ENCODE measurements at places on chromosomes 7 and 10.
A peak's percentile ranks its signal among the peaks of the same experiment; 100 is the strongest.

DNA sequence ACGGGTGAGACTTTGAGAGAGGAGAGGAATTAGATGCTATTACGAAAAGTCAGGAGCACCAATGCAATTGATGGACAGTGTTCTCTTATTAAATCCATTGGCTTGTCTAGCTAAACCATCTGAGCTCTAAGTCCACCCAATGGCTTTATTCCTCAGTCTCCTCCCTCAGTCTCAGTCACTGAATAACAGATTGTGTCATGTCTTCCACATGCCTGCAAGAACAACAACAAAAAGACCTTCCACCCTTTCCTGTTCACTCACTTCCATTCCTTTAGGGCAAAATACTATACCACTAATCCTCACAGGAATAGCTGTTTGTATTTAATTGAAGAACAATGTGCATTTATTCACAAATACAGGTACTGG is 154.8 kb upstream of the LAMB4 start:
- no peak for DNase-seq

DNA sequence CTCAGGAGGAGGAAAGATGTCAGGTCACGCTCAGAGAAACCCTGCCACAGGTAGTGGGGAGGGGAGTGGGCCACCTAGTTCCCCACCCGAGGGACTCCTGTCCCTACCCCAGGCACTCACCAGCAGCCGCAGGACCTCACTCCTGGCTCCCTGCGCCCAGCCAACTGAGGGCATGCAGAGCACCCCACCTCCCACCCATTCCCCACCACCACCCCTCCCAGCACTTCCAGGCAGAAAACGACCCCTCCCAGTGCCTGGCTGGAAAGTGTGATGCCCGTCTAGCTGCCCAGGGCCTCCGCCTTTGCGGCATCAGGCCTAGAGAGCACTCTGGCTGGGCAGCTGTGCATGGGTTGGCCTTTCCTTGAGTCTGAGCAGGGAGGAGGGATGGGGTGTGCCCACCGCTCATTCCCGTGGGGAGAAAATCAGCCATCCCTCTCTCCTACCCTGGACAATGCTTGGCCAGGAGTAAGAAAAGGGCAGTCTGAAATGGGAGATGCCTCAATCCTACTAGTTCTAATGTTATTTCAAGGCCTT is 1.3 kb downstream of the C10orf105 start:
- peak; percentile 75 for DNase-seq

- DNase-seq = no peak
Observed at GRCh38 chr10:58030208-58030607, 237.5 kb downstream of the IPMK start.

GRCh38 chr10:57921140-57921539 is 346.6 kb downstream of the IPMK start:
- no peak for DNase-seq

DNA sequence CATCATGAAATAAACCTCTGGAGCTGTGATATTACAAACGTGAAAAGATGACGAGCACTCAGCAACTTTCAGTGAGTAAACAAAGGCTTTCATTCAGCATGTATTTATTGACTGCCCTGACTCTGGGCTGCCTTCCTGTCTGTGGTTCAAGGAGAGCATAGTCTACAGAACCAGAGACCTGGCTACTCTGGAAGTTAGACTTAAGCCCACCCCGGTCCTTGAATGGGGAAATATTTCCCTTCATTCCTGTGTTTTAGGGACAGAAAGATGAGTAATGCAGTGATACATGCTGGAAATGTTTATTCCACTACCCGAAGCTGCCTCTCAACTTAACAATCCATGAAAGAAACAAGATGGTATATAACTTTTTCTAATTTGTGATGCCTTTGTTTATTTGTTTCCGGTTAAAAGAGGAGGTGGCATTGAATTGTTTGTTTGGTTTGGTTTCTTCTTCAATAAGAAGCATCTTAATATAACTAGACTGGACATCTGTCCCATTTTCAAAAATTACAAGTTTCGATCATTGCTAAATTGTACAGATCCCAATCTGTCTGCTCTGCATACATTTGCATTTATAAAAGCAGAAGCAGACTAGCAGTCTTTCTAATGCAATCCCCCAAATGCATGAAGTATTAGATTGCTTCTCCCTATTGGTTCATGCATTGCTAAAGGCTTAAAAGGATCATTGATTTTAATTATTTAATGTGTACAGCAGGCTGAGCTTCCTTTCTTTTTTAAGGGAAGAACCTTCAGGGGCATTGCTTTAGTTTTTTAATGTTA is 57.7 kb downstream of the TRUB1 start:
- no peak for DNase-seq

- DNase-seq = no peak
Observed at GRCh38 chr7:90804370-90804769, 208.2 kb downstream of the CDK14 start.

DNA sequence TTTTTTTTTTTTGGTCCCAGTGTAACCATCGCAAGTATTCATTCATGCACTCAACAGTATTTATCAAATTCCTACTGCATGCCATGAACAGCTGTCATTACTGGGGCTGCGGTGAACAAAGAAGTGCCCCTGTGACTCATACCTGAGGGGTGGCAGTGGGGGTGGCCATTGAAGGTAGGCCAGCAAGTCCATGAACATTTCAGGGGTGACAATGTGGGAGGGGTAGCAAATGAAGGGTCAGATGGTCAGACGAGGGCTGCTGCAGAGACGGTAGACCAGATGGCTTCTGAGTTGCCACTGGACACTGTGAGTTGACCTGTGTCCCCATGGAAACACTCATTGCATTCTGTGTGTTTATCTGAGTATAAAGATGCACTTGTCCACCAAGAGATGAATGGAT is 92.5 kb upstream of the PITRM1 start:
- DNase-seq = no peak

GRCh38 chr7:135508883-135509588 is 866 bp downstream of the CNOT4 start:
- DNase-seq = no peak

DNA sequence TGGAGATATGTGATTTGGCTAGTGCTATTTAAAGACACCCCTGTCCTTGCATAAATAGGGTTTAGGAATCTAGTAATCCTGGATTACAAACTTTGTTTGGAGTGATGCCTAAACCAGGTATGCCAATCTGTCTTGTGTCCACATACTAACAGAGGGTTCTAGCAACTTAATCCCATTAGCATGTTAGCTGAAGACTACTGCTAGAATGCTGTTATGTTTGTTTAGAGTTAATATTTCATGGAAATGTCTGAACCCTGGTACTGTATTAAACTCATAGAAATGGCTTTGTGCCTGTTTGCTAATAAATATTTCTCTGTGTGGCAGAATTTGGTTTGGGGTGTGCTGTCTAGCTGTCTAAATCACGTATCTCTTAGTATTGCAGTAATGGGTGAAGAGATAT is 150.8 kb downstream of the PFKFB3 start:
- DNase-seq = no peak

- no peak for DNase-seq
Observed at GRCh38 chr7:34835901-34836600, 178.0 kb downstream of the NPSR1 start.

DNA sequence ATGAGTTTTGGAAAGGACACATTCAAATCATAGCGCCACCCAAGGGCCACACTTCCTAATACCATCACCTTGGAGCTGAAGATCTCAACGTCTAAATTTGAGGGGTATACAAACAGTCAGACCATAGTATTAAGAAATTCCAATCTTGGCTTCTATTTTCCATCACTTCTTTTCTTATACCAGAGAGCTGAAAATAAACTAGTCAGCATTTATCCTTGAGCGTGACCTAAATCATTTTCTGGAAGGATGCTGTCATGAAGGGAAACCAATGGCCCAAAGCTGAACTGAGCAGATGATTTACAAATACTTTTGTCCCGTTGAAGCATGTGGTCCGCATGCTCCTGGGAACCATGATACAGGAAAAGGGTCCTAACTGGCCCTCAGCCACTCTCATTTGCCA is 921.9 kb downstream of the CCSER2 start:
- no peak for DNase-seq

DNA sequence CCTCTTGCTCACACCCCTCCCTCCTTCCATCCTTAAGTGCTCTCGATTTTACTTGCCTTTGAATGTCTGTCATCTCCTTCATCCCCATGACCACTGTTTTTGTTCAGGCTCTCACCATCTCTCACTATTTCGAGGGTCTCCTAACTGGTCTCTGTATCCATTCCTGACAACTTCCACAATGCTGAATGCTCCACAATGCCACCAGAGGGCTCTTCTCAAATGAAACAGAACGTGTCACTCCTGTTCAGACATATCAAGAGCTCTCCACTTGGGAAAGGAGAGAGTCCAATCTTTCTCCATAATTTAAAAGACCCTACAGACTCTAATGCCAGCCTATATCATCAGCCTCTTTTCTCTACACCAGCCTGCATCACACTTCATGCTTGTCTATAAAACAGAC is 9.0 kb upstream of the SLC13A1 start:
- no peak for DNase-seq

- DNase-seq = peak; percentile 79
Observed at GRCh38 chr10:129971381-129972144, 7.5 kb upstream of the EBF3 start.

GRCh38 chr10:125521721-125522680 is 161.0 kb downstream of the TEX36 start:
- no peak for DNase-seq

DNA sequence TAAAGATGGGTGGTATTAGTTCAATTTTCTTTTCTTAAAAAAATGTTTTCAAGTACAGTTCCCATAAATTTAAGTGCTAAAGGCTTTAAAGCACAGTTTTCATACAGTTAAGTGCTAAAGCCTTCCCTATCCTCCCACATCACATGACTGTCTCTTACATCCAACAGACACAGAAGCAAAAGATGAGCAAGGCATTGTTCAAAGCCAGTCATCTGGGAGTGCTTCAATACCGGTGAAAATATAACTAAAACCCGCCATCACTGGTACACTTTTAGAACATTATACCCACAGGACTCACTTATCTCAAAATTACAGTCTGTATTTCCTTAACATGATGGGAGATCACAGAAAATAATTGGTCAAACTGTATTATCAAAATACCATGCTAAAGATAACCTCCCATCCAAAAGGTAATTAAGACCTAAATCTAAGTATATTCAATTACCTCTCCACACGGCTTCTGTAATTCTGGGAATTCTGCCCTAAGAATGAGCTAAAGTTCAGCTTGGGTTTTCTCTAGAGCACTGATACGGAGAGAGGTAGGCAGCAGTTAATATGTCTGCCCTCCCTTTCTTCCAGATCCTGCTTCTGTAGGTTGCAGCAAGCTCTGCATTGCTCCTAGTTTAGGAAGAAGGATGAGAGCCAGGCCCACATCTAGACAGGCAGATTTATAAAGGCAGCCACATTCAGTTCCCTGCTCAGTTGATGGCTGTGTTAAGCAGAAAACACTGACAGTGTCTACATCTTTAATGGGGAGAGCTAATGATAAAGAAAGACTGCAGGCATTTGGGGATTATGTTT is 474.8 kb upstream of the PFKP start:
- no peak for DNase-seq
